ENCODE measurements at places on chromosomes 12 and 14.

DNA sequence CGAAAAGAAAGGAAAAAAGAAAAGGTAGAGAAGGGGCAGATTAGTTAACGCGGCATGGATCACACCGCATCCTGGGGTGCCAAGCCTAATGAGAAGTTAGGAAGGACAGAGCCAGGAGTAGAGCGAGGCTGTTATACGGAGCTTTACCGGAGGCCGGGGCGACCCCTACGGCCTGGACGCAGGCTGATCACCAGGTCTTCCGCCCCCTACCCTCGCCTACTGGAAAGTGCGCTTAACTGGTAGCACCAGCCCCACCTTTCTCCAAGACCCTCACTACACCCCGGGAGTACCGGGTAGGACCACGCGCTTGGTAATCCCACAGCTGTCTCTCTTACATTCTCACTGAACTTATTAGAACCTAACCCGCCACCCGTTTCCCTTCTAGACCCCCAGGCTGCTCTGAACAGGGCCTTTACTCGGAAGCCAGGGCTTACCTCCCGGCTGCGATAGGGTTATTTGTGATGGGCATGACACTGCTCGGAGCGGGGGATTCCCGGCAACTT is 33.8 kb downstream of the WBP11 start:
- peak; percentile 14 for DNase-seq

- no peak for DNase-seq
Measured at GRCh38 chr12:27919671-27920235, 52.8 kb downstream of the PTHLH start.

DNA sequence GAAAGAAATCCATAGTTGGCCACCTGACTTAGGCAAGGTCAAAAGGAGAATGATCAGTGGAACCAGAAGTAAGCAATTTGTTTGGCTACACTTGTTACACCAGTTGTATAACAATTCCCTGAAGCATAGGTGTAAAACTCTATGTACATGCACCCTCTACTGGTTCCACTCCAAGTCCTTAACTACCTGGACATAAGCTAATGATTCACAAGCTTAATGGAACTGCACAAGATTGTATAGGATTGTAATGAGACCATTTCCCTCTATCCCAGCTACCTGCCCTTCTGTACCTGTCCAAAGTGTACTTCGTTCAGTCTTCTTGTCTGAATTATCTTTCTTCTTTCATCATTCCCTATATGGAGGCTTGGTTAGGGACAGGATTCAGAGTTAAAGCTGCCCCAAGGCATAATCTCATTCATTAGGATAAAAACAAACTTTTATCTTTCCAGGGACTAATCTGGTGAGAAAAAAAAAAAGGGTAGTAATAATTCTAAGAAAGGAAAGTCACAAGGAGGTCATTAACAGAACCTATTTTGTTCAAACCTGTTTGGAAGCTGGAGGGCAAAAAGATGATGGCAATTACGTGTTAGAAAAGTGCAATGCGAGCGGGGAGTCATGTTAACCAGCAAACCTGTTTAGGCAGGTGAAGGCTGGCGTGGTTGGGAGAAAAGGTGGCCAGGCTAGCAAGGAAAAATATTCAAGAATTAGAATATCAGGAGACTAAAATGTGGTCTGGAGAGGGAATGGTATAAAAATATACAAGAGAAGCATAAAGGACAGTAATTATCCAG is 2.8 kb upstream of the TMEM52B start:
- DNase-seq = no peak

- no peak for DNase-seq
Measured at GRCh38 chr14:58789736-58790135, 152.0 kb downstream of the DACT1 start.

GRCh38 chr12:11559626-11560340 is 89.7 kb upstream of the ETV6 start:
- no peak for DNase-seq

DNA sequence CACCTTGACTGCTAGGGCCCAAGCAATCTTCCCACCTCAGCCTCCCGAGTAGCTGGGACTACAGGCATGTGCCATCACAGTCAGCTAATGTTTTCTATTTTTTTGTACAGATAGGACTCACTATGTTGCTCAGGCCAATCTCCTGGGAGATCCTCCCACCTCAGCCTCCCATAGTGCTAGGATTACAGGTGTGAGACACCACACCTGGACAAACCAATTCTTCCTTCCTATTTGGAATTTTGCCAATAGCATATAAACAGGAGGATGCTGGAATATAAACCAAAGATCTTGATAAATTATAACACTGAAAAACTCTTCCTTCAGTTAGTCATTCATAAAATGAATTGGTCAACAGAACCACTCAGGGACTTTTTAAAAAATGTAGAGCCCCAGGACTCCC is 8.4 kb downstream of the ACIN1 start:
- DNase-seq = no peak

- no peak for DNase-seq
Measured at GRCh38 chr12:98817742-98818141, 172.7 kb downstream of the APAF1 start.

DNA sequence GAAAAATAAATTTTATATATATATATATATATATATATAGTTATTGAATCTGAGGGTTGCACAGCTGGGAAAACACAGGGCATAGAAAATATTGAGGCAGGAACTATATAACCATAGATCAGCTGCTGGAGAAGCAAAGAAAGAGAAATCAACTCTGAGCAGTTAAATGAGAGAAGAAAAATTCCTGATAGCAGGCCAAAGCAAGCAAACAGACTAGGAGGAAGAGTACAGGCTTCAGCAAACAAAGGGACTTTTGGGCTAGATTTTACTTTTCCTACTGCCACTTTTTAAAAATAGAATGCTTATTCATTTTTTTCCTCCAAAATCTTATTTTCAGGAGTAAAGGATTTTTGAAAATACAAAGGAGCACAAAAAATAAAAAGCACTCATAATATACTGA is 216.0 kb upstream of the PRKD1 start:
- no peak for DNase-seq

GRCh38 chr12:90842477-90842876 is 112.5 kb downstream of the CCER1 start:
- no peak for DNase-seq

DNA sequence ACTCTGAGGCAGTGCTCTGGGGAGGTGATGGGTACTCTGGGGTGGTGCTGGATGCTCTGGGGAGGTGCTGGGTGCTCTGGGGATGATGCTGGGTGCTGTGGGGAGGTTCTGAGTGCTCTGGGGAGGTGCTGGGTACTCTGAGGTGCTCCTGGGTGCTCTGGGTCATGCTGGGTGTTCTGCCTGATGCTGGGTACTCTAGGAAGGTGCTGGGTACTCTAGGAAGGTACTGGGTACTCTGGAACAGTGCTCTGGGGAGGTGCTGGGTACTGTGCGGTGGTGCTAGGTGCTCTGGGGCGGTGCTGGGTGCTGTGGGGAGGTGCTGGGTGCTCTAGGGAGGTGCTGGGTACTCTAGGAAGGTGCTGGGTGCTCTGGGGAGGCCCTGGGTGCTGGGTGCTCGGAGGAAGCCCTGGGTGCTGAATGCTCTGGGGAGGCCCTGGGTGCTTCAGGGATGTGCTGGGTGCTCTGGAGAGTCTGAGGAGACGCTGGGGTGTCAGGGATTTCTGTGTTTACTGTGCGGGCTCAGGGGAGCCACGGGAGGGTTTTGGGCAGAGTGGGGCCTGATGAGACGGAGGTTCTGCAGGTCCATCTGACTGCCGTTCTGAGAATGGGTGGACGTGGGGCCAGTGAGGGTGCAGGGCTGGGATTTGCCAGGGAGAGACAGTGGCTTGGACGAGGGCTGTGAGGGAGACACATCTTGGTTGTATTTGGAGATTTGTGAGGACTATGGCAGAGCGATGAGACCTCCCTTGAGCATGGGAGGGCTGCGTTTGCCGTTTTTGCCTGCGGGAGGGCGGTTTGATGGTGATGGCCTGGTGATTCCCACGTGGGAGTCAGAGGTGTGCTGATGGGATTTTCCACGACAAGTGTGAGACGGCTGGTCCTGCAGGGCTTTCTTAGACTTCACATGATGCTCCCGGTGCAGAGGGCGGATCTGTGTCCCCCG is 30.0 kb downstream of the MMP17 start:
- DNase-seq = no peak

DNA sequence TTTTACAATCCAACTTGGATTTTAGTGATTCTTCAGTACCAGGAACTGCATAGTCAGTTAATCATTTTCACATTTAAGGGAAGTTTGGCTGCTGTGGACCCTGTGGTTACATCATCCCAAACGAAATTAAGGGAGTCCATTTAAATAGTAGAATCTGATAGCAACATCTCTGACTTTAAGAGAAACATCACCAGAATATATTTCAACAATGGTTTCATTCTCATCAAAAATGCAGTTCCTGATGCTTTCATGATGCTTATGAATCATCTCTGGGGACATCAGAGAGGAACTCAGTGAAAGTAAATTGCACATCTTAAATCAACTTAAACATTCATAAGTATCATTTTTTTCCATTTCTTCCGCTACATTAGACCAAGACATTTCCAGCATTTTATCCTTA is 1170.7 kb downstream of the FSCB start:
- DNase-seq = no peak

DNA sequence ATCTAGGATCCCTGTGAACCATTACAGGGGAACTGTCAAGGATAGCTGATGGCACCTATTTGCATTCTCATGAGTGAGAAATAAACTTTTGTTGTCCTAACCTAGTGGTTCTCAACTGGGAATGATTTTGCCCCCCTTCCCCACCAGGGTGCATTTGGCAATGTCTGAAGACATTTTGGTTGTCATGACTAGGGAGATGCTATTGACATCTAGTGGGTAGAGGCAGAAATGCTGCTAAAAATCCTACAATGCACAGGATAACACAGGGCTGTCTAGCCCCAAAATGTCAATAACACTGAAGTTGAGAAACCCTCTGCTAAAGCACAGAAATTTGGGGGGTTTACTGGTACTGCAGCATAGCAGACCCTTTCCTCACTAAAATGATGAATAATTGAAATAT is 140.9 kb upstream of the SRRM4 start:
- no peak for DNase-seq

- no peak for DNase-seq
Measured at GRCh38 chr12:128191380-128191779, 75.6 kb upstream of the TMEM132C start.

- peak; percentile 23 for DNase-seq
Measured at GRCh38 chr14:65287264-65288131, 125.0 kb upstream of the FUT8 start.

- DNase-seq = no peak
Measured at GRCh38 chr12:124727922-124728321, 135.7 kb downstream of the SCARB1 start.

DNA sequence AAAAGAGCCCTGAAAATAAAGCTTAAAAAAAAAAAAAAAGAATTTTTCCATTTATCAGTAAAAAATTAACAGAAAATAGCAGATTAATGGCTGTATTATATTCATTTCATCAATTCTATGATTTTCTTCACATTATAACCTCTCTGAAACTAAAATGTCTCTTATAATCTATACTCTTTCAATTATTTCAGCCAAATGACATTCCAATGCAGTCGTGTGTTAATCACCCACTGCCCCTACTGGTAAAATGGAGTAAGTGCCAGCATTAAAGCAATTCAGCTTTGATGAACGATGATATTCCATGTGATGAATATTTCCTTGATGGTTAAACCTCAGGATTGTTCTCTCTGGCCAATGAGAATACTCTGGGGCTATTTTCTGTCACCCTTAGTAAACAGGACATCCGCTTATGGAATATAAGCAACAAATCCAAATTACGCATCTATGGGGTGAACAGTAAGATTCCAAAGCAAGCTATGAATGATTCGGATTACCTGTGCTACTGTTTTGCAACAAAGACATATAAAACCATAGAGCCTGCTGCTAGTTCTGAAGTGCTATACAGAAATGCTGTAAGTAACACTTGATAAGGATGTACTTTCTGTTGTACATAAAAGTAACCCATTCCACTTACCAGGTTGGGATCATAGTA is 20.3 kb upstream of the SYCP3 start:
- no peak for DNase-seq

DNA sequence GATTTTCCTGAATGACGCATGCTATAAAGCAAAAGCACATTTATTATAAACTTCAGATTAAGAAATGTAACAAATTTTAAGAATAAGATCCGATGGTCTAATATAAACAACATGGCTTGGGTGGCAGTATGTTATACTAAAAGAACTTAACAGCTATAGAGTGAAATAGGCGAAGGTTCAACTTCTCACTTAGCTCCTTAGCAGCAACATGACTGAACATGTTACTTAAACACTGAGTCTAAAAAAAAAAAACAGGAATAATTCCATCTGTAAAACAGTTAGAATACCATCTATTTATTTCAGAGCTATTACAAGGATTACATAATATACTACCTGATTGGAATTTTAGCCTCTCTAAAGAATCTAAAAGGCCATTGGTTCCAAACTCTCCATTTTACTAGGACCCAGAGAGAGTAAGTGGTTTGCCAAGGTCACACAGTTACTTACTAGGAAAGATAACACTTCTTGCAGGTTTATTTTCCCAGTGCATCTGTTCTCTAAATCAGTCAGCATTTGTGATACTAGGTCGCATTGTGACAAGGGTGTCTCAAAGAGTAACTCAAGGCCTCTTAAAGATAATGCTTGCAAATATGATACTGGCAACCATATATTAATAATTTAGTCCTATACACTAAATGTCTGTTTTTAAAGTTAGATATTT is 14.8 kb downstream of the OSBPL8 start:
- DNase-seq = no peak

GRCh38 chr14:77424862-77425261 is 1.5 kb upstream of the NOXRED1 start:
- no peak for DNase-seq

GRCh38 chr12:130247634-130248237 is 85.5 kb downstream of the FZD10 start:
- DNase-seq = no peak

DNA sequence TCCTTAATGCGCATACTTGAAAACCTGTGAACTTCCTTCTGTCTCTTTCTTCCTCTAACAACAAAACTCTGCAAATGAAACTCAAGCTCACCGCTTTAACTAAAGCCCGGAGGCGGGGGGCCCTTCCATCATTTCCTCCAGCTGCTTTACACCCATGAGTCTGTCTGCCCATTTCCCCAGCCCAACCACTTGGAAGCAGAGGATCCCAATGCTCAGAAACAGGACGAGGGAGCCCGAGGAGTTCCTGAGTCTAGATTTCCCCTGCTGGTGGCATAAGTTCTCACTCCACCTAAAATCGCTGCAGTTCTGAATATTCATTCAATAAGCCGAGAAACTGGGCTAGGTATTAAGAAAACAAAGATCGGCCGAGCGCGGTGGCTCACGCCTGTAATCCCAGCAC is 30.8 kb downstream of the GPR19 start:
- no peak for DNase-seq

GRCh38 chr12:10293151-10293550 is 14.5 kb upstream of the KLRD1 start:
- no peak for DNase-seq
